Left renal pelvis (tissue), 4 donors: ENCODE measurements at places on chromosomes 16 and 17.

- no peak for DNase-seq
These were observed 5.6 kb upstream of the NOTUM start for GRCh38 chr17:81966343-81967243.

DNA sequence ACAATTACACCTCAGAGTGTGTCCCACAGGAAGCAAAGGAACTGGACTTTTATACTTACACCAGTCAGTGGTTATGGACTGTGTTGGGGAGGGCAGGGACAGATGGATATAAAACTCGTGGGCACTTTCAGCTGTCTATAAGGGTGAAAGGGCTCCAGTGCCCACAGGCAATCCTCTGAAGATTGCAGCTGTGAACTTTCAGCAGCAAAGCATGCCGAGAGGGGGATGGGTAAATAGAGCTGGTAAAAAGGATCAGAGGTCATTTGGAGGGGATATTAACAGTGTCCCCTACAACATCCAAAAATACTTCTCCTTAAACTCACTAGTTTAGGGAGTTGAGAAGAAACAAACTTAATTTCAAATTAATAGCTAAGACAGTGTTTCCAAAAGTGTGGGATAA lies 13.3 kb upstream of the RFWD3 start:
- DNase-seq = no peak

GRCh38 chr17:17027442-17028058 lies 14.7 kb upstream of the MPRIP start:
- no peak for DNase-seq

GRCh38 chr17:55068862-55069811 lies 100.6 kb downstream of the STXBP4 start:
- no peak for DNase-seq
